AG04450 (cell line): ENCODE measurements at places on chromosomes 13 and 19.

GRCh38 chr13:72286421-72286820 is 419.4 kb upstream of the DACH1 start:
- DNase-seq: no peak

- no peak for DNase-seq
These were observed 22.2 kb downstream of the FUZ start for GRCh38 chr19:49790866-49791265.

DNA sequence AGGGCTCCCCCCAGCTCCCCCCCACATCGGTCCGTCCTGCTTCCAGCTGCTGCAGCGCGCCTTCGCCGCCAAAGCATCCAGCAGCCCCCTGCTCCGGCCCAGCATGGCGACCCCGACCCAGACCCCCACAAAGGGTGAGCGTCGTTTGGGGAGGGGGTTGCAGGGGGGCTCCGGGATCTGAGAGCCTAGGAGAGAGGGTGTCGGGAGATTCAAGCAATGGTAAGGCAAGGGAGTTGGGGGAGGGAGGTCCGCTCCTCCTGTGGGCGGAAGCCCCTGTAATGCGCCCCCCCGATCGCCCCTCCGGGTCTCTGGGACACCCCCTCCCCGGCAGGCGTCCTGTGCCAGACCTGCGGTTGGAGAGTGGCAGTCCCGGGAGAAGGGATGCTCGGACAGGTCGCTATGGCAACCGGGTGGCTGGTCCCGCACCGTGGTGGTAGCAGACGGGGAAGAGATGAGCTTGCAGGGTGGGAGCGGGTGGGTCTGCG is at the start of gene FXYD7:
FXYD7 (plus strand) TSS at position 25 of the 485 bp plus-strand sequence; CDS start at position 104, 79 bp downstream.
- DNase-seq: no peak

DNA sequence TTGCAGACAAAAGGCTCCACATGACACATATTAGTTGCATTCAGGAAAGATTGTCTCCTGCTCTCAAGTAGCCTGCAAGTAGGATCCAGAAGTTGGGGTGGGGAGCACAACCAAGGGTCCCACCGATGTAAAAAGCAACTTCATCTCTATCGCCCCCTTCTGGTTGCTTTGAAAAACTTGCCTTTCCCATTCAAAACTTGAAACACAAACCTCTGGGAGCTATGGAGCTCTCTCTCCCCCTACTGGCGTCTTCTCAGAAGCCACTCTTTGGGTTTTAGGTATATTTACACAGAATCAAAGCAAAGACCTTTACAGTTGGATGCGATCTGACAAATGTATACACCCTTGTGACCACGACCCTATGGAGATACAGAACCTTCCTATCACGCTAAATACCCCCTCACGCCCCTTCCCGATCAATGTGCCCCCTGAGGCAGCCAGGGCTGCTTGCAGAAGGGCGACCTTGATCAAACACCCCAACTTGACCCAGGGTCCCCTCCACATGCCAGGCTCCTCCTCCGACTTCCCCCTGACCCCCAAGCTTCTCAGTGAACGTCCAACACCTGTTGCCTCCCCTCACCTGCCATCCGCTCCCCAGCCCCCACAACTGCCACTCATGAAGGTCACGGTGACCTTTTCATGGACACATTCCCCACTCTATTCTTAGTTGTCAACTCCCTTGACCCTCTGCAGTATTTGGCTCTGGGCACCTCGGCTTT is 10.1 kb downstream of the NOSIP start:
- DNase-seq: peak; percentile 73

GRCh38 chr19:4622695-4623421 is 16.5 kb upstream of the TNFAIP8L1 start:
- no peak for DNase-seq

GRCh38 chr19:18764591-18765051 is 26.5 kb downstream of the COMP start:
- DNase-seq: no peak

GRCh38 chr13:98447881-98448641 is 128.8 kb downstream of the STK24 start:
- no peak for DNase-seq

GRCh38 chr19:55580628-55581144 is at the start of gene ZNF579:
ZNF579 (minus strand) TSS chr19:55580848; CDS start chr19:55579639, 1,209 bp downstream.
- DNase-seq: peak; percentile 78

DNA sequence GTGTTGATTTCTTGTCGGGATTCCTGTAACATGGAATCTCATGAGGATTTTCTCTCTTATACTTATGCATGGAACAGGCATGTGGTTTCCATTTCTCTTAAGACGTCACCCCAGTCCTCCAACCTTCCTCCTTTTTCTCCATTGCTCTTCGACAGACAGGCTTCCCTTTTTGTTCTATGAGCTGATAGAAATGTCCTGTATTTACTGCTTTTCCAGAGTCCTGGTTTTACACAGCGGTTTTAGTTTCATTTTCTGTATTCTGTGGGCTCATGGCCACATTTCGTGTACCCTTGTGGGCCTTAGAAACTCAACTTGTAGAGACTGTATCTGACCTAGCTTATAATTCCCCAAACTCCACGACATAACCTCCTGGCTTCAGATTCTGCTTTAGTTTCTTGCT is 113.1 kb downstream of the PAN3 start:
- DNase-seq: no peak

DNA sequence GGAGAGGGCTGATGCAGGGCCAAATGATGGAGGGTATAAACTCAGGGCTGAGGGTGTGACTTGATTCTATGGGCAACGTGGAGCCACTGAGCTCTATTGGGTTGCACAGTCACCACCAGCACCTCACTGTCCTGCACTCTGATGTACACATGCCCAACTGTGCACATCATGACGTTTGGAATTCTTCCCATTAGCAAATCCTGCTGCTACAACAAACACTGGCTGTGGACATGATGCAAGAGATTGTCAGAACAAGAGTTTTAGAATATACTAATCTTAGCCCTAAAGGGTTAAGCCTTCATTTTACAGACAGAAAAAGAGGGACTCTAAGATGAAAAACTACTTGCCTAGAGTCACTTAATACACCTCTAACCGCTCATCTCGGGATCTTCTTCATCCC is 2.4 kb upstream of the TTYH1 start:
- no peak for DNase-seq

DNA sequence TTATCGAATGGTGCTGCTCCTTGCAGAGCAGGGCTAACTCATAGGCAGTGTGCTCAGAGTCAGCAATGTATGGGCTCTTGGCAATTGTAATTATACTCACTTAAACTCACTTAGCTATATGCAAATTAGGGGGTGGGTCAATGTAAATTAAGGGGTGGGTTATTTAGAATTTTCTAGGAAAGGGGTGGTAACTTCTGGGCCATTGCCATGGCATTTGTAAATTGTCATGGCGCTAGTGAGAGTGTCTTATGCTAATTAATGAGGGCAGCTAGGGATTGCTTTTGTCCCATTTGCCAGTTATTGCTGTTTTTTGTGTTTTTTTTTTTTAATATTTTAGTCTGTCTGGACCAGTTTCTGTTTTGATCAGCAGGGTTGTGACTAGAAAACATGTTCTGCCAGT is 68.4 kb downstream of the DIAPH3 start:
- DNase-seq: no peak

DNA sequence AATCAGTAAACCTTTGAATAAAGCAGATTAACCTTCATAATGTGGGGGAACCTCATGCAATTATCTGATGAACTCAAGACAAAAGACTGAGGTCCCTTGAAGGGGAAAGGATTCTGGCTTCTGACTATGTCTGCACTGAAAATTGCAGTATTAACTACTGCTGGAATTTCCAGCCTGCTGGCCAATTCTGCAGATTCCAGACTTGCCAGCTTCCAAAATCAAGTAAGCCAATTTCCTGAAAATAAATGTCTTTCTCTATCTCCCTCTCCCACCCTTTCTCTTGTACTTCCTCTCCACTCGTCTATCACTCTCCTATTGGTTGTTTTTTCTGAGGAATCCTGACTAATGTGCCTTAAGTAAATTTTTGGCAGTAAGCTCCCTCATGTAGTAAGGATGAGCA is 1479.9 kb upstream of the PRR20A start:
- no peak for DNase-seq

GRCh38 chr19:36225219-36225892 is 10.4 kb downstream of the ZNF146 start:
- DNase-seq: peak; percentile 23

DNA sequence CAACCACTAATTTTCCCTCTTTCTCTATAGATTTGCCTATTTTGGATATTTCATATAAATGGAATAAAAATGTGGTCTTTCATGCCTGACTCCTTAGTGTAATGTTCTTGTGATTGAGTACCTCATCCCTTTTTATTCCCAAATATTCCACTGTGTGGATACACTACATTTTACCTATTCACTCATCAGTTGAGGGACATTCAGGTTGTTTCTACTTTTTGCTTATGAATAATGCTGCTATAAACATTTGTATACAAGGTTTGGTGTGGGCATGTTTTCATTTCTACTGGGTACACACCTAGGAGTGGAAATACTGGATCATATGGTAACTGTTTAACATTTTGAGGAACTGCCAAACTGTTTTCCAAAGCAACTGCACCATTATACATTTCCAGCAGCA is 5.1 kb upstream of the WBP4 start:
- DNase-seq: no peak

- DNase-seq: no peak
These were observed at the start of gene TMIGD2 for GRCh38 chr19:4302243-4302640. TMIGD2 (minus strand) TSS chr19:4302389; CDS start chr19:4302385, 4 bp downstream.

GRCh38 chr19:2331601-2332246 is 3.2 kb downstream of the SPPL2B start:
- no peak for DNase-seq

DNA sequence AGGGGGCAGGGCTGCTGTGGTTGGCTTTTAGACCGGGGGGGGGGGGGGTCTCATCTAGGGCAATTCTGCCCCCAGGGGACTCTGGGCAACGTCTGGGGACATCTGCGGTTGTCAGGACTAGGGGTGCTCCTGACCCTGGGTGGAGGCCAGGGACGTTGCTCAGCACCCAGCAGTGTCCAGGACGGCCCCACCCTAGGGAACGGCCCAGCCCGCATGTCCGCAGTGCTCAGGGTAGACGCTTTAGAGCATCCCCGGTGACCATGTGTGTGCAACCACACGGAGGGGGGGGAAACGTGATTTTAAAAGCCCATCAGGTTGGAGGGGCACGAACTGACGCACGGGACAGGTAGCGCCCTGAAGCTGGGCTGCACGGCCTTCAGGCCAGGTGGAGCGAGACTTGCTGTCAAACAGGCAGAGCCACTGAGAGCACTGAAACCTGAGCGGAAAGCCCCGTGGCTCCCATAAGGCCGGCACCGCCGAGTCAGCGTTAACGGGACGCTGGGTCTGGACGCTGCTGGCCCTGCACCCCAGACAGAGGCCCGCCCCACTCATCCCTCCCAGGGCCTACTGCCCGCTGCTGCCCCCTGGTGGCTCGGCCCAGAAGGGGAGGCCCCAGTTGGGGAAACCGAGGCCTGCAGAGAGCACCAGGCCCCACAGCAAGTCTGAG is 8.3 kb downstream of the CACTIN start:
- peak; percentile 15 for DNase-seq

DNA sequence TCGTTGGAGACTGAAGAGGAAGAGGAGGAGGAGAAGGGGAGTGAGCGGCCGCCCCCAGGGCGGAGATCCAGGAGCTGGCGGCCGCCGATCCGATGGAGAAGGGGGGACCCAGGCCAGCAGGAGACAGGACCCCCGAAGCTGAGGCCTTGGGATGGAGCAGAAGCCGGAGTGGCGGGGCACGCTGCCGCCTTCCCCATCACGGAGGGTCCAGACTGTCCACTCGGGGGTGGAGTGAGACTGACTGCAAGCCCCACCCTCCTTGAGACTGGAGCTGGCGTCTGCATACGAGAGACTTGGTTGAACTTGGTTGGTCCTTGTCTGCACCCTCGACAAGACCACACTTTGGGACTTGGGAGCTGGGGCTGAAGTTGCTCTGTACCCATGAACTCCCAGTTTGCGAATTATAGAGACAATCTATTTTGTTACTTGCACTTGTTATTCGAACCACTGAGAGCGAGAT is 1.8 kb downstream of the GADD45B start:
- DNase-seq: no peak

DNA sequence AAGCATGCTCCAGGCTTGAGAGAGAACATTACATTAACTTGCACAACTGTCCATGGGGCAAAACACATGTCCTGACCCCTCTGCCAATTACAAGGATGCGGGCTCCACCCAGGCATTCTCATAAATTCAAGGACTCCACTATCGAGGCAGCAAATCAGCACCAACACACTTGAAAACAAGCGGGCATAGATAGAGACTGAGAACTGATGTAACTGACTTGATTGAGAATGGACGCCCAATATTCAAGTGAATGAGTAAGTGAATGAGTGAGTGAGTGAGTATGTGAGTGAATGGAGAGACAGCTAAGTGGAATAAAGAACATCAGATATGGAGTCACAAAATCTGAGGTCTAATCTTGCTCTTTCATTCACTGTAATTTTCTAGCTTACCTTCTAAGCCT is 75.0 kb upstream of the VSTM2B start:
- no peak for DNase-seq

- DNase-seq: no peak
These were observed 7.4 kb downstream of the C5AR2 start for GRCh38 chr19:47339196-47339880.

- no peak for DNase-seq
These were observed 9.3 kb upstream of the CEACAM3 start for GRCh38 chr19:41787055-41787454.

- no peak for DNase-seq
These were observed 55.4 kb downstream of the CHST8 start for GRCh38 chr19:33676999-33677665.

GRCh38 chr19:28045621-28046020 is 1167.3 kb downstream of the UQCRFS1 start:
- DNase-seq: no peak

DNA sequence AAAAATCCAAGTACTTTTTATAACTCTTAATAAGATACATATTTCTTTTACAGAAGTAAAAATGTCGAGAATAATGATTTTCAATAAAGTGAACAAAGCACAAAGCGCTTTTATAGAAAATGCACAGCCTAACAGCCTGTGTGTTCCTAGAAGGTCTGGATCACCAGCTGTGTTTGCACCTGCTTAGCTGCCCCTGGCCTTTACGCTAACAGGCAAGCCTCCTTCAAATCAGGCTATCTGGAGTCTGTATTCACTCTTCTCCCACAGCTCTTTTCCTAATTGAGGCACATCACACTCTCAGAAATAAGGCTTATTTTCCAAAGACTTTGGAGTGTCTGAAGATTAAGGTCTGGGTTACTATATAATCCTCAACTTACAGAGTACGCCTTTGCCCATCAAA is 183.1 kb downstream of the LHFPL6 start:
- DNase-seq: no peak

- DNase-seq: no peak
These were observed 581.3 kb downstream of the DACH1 start for GRCh38 chr13:71285700-71286099.

GRCh38 chr13:57588639-57589038 is 42.9 kb upstream of the PCDH17 start:
- DNase-seq: no peak

DNA sequence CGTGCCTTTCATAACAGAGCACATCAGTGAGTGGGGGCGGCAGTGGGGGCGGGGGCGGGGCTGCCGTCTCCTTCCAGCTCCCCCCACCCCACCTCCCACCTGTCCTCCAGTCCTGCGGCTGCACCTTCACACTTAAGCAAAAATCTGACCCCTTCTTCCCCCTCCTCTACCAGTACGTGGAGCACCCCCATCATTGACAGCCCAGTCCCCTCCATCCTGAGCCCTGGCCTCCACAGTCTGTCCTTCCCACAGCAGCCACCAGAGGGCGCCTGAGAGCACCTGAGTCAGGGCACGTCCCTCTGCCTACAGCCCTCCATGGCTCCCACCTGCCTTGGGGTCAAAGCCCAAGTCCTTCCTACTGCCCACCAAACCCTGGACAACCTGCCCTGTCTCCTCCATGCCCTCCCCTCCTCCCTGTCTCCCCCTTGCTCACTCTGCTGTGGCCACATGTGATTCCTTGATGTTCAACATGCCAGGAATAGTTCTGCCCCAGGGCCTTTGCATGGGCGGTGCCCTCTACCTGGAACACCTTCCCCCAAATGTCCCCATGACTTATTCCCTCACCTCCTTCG is 4.0 kb downstream of the EBI3 start:
- no peak for DNase-seq
